Natural killer cell (primary cell): ENCODE measurements at places on chromosomes 3 and 15. TPM values are rescaled to one million over a fixed set of nuclear protein-coding genes. Genes with fewer than 3 reads are reported as not detected.

Gene ROPN1
- total RNA-seq: not detected

Gene PLCH1
- total RNA-seq: 0.05 TPM

Gene MEX3B
- 1.4 TPM for total RNA-seq

Gene CLCN2
- 7.8 TPM for total RNA-seq

Gene IGSF11
- total RNA-seq: not detected

Gene GOLGA8M
- 11.7 TPM for total RNA-seq

Gene LDHAL6B
- not detected for total RNA-seq

Gene CALML4
- 3.9 TPM for total RNA-seq

Gene PLA2G4E
- total RNA-seq: not detected

DNA sequence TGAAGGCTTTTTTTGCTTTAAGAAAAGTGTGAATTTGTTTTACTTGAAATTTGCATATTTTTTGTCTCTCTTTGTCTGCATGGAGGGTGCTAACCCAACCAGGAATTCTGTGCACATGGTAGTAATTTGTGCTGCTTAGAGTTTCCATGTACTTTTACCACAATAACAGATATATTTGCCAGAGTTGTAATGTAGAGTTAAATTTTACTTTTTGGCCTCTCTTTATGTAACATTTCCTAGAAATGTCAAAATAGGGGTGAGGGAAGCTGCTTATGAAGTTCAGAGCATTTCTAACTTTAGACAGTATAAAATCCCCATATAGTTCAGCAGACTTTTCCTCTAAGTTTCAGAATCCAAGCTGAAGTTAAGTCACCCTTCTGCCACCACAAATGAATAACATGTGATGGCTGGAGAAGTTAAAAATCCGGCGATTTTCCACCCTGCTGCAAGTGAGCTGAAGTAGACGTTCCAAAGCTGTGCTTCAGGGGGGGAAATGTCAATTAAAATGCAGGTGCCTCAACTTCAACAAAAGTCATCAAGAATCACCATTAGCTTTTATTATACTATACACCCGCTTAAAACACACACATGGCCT, 385.7 kb upstream of the NR2F2 start:
- no peak for DNase-seq

GRCh38 chr3:32303977-32304881, 65.7 kb downstream of the CMTM8 start:
- DNase-seq: no peak

GRCh38 chr15:52661909-52662308, 17.3 kb downstream of the ATOSA start:
- DNase-seq: no peak

GRCh38 chr3:134621854-134622253, 29.0 kb downstream of the KY start:
- DNase-seq: no peak

DNA sequence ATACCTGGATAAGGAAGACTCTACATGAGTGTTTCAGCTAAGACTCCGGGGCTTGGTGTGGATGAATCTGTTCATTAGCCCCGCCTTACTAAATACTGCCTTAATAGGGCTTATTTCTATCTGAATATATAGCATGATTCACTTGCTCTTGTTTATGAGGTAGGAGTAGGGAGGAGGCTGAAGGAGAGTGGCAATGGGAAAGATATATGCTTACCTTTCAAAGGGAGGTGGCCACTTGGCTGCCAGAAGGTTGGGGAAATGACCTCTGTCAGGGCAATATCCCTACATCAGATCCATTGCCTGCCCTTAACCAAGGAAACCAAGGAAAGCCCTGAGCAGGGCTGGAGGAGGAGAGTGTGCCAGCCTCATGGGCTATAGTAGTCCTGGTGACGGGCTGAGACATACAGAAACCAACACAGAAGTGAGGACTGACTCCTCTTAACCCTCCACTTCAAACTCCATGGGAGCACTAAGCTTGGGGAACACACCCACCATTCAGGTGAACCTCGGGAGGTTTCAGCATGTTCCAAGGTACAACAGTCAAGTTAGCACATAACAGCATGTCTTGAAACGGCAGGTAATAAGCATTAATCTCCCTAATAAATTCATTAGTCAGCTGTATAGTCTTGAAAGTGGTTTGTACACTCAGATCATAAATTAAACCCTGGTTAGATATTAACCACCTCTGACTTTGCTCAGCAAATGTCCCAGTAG, 80.1 kb downstream of the EOMES start:
- no peak for DNase-seq

DNA sequence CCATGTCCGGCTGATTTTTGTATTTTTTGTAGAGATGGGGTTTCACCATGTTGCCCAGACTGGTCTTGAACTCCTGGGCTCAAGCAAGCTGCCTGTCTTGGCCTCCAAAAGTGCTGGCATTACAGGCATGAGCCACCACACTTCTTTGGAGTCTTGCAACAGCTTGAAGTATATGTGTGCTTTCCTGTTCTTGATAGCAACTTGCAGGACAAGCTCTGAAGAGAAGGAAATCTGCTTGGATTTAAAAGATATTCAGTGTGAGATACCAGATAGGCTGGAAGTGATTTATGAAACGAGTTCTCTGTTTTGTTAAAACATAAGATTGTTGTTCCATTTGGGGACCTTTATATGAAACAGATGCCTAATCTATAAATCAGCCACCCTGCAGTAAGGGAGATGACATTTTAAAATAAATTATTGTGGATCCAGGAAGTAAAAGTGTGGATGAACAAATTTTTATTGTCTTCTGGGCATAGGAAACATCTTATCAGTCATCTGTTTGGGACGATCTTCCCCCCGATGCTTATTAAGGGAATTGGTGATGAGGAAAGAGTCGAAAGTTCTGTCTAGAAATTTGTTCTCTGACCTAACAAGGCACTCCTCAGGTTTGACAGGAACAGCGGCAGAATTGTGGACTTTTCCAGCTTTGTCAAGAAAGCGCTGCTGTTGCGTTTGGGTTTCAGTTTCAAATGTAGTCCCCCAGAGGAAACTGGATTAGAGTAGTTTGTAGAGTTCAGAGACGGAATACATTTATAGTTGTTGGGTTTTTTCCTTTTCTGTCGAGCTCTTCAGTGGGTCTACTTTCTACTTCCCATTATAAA, 53.7 kb upstream of the MAGI1 start:
- no peak for DNase-seq

DNA sequence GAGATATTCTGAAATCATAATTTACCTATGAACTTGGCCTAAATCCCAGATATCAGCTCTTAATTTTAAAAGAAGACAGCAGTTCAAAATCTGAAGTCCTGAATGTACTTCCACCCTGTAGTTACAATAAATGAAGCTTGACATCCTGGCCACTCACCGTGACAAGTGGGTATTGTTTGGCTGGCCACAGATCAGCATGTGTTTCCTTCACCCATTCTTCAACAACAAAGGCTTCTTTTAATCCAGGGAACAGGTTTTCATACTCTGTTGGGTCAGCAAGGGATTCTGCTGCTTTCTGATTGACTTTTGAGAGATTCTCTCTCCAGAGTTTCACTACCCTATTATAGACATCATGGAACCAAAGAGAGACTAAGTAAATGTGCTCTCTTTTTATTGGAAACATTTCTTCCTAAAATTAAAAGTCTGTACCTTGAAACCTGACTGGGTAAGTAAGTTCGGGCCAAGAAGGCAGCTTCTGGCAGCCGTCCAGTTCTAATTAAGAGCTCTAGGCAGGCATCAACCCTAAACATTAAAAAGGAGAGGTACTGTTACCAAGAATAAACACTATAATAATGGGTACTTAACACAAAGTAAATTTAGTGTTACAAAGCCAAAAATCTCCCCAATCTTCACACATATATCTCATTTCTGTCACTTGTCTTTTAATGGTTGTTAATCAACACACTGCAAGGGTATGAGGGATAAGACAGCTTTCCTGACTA, 15.2 kb downstream of the MRPS22 start:
- DNase-seq: no peak

DNA sequence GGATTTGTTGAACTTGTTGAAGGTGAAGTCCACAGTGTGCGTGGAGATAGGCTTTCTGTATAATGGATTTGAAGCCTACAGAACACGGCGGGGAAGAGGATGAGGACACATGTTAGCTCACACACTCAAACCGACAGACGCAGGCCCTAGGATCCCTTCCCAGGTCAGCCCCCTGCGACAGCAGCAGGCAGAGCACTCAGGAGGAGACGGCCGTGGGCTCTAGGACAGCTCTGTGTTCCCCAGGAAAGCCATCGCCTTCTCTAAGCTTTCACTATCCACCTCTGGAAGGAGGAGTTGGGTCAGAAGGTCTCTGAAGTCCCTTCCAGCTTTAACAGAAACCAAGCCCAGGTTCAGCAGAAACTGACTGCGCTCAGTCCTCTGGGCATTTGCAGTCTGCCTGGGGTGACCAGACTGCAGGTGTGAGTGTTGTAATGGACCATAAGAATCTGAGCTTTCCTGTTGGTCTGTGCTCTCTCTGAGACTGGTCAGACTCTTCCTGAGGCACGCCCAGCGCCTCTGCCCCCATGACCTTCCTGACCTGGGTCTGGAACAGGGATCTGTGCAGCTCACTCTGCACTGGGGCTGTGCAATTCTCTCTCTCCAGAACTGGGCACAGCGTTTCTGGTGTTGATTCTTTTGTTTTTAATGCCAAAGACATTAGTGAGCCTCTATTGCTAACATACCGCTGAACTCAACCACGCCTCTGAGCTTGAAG, 33.5 kb downstream of the UMPS start:
- no peak for DNase-seq

DNA sequence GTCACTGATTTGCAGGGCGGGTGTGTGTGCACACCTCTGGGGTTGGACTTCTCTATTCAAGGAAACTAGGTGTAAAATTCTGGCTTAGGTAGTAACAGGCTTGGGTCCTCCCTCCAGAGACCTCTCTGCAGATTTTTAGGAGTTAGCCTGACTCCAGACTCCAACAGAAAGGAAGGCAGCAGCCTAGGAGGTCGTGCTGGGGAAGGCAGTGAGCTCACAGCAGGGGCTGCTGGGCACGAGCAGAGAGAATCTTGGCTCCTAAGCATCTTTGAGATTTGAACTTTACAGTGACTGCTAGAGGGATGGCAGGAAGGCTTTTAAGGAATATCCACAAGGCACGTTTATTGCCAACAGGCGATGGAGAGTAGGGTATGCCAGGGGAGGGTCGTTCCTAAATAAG, 612.6 kb downstream of the FOXP1 start:
- no peak for DNase-seq

DNA sequence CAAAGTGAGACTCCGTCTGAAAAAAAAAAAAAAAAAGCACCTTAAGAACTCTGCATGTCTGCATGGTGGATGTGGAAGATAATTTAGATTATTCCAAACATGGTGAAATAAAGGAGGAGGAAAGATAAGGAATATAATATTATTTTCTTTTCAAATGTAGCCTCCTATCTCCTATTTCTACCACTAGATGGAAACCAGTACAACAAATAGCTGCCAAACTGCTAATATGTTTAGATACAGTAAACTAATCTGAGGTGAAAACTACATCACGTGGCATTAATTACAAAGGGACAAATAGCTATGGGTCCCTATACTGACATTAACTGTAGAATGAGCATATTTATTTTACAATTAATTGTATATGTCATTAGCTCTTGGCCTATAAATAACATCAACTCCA, 197.8 kb downstream of the TBC1D5 start:
- no peak for DNase-seq

DNA sequence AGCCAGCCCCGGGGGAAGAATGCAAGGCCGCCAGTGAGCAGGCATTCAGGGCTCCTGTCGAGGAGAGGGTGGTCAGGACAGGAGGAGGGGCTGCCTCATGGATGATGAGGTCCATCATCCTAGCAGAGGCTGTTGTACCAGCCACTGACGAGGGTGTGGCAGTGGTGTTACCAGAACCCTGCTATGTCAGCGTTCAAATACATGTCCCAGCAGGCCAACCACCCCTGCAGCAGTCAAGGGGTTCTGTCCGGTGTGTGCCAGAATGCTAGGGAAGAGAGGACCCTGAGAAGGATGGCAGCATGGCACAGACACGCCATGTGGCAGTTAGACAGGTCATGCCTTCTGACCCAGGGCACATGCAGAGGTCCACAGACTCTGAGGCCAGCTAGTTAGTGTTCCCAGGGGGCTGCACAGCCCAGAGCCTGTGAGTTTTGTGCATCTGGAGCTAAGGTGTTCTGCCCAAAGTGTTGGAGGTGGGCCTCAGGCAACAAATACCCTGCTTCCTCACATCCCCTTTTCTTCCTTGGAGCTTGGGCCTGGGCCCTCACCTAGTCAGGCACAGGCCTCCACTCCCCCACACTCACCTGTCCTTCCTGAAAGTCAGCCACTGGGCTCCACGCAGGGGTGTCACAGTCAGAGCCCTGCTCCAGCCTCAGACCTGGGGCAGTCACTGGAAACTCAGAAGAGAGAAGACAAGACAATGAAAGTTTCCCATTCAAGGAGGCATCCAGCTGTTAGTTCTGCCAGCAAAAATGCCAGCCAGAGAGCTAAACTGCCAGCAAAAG, 7.8 kb downstream of the PAK6 start:
- no peak for DNase-seq

- DNase-seq: no peak
Observed at GRCh38 chr3:182294256-182294655, 499.0 kb upstream of the ATP11B start.

DNA sequence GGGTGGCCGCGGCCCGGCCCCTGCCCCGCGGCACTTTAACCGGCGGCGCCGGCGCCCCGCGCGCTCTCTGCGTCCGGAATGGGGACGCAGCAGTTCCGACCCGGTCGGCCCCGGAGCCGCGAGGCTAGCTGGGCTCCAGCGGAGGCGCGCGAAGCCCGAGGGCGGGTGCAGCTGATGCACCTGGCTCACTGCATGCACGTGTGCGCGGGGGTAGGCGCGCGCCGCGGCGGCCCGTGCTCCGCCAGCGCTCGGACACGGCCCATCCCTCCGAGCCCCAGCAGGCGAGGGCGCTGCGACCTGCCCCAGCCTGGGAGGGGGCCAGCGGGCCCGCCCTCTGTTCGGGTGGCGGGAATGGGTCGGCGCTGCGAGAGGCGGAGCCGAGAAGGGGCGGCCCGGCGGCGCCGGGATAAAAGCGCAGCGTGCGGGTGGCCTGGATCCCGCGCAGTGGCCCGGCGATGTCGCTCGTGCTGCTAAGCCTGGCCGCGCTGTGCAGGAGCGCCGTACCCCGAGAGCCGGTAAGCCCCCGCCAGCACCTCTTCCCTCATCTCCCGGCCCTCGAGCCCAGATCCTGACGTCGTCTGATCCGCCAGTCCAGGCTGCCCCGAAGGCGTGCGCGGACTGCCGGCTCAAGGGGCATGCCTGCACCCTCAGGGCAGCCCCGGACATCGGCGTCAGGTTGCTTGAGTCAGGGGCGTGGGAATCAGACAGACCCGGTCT, at the start of the genes CHDH and IL17RB:
Gene CHDH (minus strand): TSS at position 286 of the 717 bp plus-strand sequence. CDS start 22,411 bp downstream, outside the sequence.
Gene IL17RB (plus strand): TSS at position 435 of the 717 bp plus-strand sequence. CDS start 21 bp downstream, at position 456.
- DNase-seq: no peak

DNA sequence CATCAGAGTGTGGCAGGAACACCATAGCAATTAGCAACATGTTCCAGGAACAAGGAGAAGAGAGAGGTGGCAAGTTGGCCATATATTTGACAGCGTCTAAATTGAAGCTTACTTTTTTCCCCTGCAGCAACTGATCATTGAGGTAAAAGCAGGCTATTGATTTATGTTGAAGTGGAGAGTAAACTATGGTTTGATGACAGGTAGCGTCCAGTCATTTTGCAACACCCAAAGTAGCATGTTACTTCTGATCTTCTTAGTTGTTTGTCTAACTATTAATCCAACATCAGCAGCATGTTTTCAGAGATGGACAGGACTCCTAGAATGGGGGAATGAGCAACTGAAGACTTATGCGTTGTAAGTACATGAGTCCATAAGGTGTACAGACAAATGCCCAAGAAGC, 225.8 kb downstream of the ZPLD1 start:
- DNase-seq: no peak
